Activated CD4-positive, alpha-beta T cell treated with anti-CD3 and anti-CD28 coated beads for 36 hours (primary cell): ENCODE measurements at places on chromosomes 4 and X. TPM values are rescaled to one million over a fixed set of nuclear protein-coding genes. Genes with fewer than 3 reads are reported as not detected.

DNA sequence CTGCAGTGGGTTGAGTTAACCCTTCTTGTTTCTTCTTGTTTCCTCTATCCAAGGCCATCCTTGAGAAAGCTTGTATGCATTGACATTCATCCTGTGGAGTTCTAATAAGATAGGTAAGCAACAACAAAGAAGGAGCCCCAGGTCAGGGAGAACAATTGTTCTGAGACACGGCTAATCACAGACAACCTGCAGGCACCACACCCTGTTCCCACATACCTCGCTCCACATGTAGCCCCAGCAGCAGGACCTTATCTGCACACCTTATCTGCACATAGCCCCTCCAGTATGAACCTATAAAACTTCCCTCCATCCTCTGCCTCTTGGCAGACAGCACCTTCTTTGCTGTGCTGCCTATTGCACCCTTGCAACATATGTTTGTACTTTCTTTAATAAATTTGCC is 129.1 kb downstream of the MSL3 start:
- DNase-seq: no peak

- no peak for DNase-seq
Observed at GRCh38 chrX:68842781-68843581, 14.2 kb downstream of the EFNB1 start.

The FAM184B gene
- 0.04 TPM for total RNA-seq

DNA sequence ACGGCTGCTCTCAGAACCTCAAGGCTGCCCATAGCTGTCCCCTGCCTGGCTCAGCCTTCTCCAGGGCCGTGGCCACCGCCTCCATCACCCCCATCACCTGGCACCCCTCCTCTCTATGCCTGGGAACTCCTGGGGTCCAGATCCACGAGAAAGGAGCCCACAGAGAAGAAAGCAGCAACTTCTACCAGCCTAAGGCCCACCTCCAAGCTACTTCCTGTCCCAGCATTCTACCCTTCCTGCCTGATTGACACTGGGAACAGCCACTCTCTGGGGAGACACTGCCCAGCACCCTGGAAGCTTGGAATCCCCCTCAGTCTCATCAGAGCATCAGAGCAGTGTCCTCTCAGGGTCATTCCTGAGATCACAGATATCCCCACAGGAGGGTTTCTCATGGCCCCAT is 36.9 kb upstream of the PROM1 start:
- no peak for DNase-seq

DNA sequence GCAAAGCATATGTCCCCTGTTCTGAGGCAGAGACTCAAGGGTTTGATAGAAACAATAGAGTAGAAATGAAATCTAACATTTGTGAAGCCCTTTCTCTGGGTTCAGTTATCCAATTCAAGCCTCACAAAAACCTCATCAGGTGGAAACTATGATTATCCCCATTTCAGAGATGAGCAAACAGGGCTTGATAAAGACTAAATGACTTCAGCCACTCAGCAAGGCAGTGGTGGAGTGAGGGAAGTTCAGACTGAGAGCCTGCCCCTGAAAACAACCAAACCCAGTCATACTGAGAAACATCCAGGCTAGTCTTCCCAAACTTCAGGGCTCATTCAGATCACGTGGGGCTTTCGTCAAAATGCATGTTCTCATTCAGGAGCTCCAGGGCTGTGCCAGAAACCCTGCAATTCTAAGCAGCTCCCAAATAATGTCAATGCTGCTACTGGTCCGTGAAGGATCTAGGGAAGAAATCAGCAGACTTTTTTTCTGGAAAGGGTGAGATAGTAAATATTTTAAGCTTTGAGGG is 109.6 kb upstream of the KIT start:
- no peak for DNase-seq

The H2BW2 gene
- not detected for total RNA-seq

DNA sequence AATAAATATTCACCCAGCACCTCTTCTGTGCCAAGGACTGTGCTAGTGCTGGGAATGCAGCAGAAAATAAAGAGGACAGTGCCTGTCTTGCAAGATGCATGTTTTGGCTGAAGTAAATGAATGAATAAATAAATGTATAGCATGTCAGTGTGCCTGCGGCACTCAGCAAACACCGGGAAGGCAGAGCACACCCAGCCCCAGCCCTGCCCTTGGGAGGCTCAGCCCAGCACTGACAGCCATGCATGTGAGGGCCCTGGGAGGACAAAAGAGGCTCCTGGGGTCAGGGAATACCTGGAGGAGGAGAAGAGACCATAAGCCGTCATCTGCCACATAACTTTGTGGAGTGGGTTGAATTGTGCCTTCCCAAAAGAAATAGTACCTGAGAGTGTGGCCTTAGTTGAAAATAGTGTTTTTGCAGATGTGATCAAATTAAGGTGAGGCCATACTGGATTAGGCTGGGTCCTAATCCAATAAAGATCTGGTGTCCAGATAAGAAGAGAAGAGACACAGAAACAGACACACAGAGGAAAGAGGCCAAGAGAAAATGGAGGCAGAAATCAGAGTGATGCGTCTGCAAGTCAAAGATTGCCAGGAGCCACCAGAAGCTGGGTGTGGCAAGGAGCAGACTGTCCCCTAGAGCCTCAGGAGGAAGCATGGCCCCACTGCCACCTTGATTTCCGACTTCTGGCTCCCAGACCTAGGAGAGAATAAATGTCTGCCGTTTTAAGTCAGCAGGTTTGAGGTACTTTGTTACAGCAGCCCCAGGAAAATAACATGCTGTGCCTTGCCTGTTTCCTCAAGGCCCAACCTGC is 16.3 kb downstream of the C4orf50 start:
- no peak for DNase-seq

The HS3ST1 gene
- not detected for total RNA-seq

The ALB gene
- not detected for total RNA-seq

GRCh38 chr4:17718471-17718870 is 63.0 kb downstream of the FAM184B start:
- no peak for DNase-seq

DNA sequence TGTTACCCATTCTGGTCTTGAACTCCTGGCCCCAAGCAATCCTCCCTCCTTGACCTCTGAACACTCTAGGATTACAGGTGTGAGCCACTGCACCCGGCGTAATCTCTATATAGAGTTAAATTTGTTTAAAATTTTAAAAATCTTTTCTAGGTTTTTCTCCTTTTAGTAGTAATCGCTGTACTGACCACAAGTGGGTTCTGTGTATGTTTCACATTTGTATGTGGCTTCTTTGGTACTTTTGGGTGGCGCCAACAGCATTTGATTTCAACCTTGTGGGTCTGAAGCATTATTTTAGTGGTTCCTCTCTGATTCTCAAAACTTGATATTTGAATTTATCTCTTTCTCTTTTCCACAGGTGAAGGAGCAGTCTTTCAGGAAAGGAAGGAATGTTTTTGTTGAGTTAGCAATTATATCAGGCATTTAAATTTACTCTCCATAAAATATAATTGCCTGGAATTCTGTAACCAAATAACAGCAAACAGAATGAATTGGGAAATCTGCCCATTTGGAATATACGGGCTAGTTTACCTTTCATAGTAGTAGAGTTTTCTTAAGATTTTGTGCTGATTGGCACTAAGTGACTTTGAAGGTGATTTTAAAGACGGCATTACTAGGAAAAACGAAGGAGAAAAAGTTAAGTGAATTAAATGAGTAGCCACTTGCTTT is 29.5 kb downstream of the ARHGAP10 start:
- DNase-seq: no peak

DNA sequence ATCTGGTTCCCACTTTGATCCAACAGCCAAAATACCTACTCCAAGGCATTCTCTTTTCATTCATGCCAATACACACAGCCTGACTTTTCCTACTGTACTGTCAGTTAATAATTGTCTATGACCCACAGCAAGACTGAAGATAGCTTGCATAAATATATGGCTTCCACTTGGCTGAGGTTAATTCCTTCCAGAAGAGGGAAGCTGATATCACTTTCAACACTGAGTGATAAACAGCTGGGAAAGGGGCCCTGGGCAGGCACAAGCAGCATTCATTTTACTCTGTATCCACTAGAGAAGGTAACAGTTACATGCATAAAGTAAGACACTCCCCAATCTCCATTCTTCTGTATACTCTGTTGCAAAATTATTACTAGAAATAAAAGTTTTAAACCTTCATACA is 200.2 kb upstream of the UGT8 start:
- no peak for DNase-seq

- no peak for DNase-seq
Observed at GRCh38 chr4:5566991-5567390, 141.4 kb downstream of the EVC2 start.

The NPY1R gene
- total RNA-seq: not detected

GRCh38 chrX:16320765-16321355 is 153.6 kb downstream of the MAGEB17 start:
- DNase-seq: no peak

- DNase-seq: no peak
Observed at GRCh38 chr4:171203425-171203824, 609.8 kb upstream of the GALNTL6 start.

- no peak for DNase-seq
Observed at GRCh38 chr4:5393911-5394513, 314.3 kb downstream of the EVC2 start.

GRCh38 chr4:37232315-37232714 is 12.2 kb upstream of the NWD2 start:
- no peak for DNase-seq

The CXCL11 gene
- not detected for total RNA-seq

- no peak for DNase-seq
Observed at GRCh38 chr4:106365613-106366012, 3.0 kb downstream of the GIMD1 start.

DNA sequence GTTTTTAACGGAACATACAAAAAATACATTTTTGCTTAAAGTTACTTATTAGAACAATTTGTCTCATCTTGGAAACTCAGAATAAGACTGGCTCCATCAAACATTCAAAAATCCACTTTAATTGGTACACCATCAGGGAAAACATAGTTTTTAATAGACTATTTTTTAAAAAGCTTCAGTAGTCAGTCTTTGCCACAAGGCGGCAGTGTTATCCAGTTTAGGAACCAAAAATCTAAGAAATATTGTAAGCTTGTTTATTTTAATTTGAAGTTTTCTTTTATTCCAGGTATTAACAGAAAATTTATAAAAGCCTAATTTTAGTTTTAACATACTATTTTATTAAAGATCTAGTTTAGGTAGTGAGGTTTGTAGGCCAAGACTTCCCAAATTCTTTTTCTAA is 107.7 kb downstream of the APOOL start:
- peak; percentile 17 for DNase-seq

GRCh38 chr4:92234393-92235176 is 69.2 kb upstream of the GRID2 start:
- DNase-seq: no peak

- no peak for DNase-seq
Observed at GRCh38 chrX:150088766-150089518, 150.7 kb upstream of the EOLA2 start.

DNA sequence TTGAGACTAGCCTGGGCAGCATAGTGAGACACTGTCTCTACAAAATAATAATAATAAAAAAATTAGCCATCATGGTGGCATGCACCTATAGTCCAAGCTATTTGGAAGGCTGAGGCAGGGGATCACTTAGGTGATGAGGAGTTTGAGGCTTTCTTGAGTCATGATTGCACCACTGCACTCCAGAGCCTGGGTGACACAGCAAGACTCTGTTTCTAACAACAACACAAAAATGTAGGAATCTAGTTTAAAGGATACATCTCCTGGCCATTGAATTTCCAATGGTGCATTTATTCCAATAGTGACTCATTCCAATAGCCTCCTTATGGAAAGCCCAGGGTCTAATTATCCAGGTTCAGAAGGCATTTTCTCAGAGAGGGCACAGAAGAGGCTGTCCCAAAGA is 21.9 kb upstream of the HERC6 start:
- DNase-seq: no peak

GRCh38 chrX:140713174-140713539 is 3.6 kb downstream of the LINC00632 start:
- peak; percentile 21 for DNase-seq

DNA sequence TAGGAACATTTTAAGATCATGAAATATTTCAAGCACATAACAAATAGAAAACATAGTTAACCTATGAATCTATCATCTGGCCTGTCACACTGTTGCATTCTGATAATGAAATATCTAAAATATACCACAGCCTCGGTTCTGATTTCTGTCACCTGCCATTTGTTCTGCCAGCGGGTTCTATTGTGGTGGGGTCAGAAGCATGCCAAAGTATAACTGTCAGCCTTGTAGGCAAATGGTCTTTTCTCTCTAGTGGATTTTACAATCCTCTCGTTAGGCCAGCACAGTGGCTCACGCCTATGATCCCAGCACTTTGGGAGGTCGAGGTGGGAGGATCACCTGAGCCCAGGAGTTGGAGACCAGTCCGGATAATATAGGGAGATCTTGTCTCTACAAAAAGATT is 47.9 kb downstream of the HTRA3 start:
- no peak for DNase-seq

The IQCM gene
- not detected for total RNA-seq

The MAP7D2 gene
- 0.44 TPM for total RNA-seq

GRCh38 chrX:33138677-33139249 is 72.6 kb downstream of the DMD start:
- no peak for DNase-seq

DNA sequence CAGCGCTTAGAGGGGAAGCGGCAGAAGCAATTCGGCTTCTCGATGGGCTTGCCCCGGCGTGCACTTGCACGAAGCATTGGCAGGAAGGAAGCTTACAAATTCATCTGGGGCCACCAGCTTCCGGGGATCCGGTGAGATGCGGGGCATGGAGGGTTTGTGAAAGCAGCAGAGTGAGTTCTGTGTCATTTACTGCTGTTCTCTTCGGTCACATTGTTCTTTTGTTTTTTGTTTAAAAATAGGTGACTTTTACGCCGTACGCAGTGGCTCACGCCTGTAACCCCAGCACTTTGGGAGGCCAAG is 47.0 kb downstream of the ASMT start:
- DNase-seq: no peak

The FAM149A gene
- 0.59 TPM for total RNA-seq

DNA sequence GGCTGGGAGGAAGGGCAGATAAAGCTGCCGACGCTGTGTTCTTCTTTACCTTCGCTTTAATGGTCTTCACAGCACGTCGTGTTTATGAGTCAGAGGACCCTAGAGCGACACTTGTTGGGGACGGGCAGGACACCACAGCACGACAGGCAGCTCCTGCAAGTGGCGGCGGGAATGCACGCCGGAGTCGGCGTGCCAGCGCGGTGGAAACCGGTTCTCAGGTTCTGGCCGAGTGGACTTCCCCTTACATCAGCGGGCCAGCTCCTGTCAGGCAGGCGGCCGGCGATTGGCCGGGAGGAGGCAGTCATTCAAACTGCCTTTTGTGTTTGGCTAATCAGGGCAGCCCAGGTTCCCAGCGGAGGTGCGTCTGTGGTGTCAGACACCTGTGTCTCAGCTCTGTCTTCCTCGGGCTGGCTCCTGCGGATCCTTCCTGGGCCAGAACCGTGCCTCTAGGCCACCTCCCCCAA is 150.9 kb downstream of the SHROOM3 start:
- DNase-seq: peak; percentile 49

The HSD17B13 gene
- total RNA-seq: not detected

The TLR3 gene
- not detected for total RNA-seq

GRCh38 chr4:65046192-65047133 is 623.8 kb downstream of the EPHA5 start:
- no peak for DNase-seq

- DNase-seq: no peak
Observed at GRCh38 chrX:16687514-16687913, 25.0 kb downstream of the CTPS2 start.

GRCh38 chr4:152269448-152270191 is 266.3 kb downstream of the FBXW7 start:
- no peak for DNase-seq

The KCNE5 gene
- total RNA-seq: 0.35 TPM
